ENCODE measurements at places on chromosomes 7 and 10.

DNA sequence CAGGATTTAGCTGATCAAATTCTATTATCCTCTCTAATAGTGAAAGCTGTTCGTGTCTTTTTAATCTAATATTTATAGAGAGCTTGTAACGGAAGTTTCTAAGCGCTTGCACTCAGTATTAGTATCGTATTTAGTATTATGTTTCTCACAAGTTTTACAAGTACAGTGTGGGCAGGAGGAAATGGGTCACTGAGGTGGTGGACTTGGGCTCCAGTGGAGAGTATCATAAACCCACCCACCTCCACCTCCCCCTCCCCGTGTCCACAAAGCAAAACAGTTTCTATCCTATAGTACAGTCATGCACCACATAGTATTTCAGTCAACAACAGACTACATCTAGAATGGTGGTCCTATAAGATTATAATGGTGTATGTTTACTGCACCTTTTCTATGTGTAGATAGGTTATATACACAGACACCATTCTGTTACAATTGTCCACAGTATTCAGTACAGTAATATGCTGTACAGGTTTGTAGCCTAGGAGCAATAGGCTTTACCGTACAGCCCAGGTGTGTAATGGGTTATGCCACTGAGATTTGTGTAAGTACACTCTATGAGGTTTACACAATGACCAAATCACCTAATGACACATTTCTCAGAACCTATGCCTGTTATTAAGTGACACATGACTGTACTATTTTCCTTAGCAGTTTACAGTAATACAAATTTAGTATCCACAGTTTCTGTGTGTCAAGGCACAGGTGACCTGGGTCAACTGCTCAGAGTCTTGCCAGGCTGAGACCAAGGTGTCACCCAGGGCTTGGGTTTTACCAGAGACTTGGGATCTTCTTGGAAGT lies 1021.3 kb upstream of the C7orf33 start:
- no peak for DNase-seq

GRCh38 chr7:13231216-13231615 lies 543.8 kb downstream of the ARL4A start:
- no peak for DNase-seq

DNA sequence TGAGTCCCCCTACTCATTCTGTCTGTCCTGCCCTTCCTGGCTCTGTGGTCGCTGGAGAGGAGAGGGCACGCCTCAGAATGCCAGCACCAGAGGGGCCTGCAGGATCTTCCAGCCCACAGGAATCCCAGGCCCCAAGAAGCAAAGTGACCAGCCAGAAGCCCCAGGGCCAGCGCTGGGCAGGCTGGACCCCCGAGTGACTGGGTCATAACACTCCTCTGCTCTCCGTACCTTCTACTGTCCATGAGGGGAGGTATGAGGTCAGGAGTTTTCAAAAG lies 102.6 kb upstream of the GPR26 start:
- DNase-seq = no peak

GRCh38 chr10:116526219-116526618 lies 19.5 kb upstream of the PNLIP start:
- no peak for DNase-seq

- DNase-seq = no peak
These were observed 4.0 kb downstream of the MAFK start for GRCh38 chr7:1534330-1535099.

DNA sequence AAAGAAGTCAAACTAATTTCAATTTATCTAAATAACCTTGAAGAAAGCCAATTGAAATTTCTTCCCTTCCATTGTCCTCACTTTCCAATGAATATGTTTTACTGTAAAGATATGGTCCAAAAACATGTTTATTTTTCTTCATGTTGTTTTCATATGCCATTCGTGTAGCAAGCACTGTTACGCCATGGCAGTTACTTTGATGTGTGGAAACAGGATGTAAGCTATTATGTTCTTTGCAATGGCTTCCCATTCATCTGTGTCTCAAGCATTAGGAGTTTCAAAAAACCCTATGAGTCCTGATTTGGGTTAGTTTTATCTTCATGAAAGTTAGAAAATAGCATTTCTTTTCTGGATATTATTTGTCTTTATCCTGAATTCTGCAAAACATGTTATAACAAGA lies 31.0 kb downstream of the GPR141 start:
- DNase-seq = no peak

- peak; percentile 71 for DNase-seq
These were observed 25.0 kb upstream of the FZD1 start for GRCh38 chr7:91239171-91239604.

DNA sequence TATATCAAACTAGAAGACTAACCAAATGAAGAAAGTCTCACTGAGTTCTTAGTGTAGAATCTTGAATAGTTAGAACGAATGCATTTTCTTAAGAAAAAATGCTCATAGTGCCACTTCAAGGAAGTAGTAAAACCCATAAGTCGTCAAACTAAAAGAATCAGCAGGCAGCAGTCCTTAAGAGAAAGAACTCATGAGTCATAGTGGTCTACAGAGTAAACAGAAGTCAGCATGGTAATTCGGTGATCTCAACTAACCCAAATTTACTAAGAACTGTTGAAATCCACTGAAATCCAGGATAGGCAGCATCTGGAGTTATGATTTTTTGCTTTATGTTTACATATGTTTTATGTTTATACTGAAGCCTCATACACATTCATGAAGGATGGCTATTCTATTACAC lies 256.2 kb downstream of the LHFPL3 start:
- DNase-seq = no peak

DNA sequence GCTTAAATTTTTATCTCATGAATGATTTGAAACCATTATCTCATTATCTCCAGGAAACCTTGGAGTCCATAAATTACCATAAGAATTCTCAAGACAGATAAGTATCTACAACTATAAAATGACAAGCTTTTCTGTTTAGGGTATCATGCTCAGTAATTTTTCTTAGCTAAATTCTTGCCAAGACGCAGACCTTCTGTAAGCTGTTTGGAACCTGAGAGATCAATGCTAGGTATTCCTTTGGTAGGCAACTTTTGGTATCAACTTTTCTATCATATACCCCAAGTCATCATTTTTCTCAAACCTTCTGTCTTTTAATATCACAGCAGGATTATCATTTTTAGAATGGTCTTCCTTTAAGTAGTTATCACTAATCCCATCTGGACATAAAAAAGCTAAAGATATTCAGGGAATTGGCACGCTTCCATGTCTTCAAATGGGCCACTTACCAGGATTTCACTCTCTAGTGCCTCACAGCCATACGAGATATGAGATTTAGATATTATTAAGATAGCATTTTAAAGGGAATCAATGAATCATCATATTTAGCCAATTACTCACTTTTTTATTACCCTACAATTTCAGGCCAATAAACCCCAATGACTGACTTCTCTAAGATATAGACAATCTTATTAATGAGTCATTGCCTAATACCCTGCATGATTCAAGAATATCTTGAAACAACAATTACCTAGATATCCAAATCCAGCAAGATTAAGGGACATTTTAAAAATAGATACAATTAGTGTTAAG lies 544.1 kb downstream of the HTR7 start:
- DNase-seq = no peak

DNA sequence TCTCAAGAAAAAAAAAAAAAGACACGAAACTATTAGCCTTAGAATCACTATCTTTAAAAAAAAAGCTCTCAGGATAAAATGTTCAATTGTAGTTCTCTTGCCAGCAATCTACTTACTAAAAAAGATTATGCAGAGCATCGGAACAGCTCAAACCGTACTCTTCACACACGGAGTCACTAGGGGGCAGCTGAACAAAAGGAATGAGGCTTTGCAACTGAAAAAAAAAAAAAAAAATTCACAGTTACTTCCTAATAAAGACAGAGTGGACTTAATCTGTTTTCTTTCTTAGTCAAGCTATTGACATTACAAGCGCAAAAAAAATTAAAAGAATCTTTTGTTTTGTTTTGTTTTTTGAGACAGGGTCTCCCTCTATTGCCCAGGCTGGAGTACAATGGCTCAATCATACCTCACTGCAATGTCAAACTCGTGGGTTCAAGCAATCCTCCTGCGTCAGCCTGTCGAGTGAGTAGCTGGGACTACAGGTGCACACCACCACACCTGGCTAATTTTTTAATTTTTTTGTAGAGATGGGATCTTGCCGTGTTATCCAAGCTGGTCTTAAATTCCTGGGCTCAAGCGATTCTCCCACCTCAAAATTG lies 11.5 kb downstream of the PMS2 start:
- peak; percentile 79 for DNase-seq

- no peak for DNase-seq
These were observed 32.7 kb upstream of the SH2B2 start for GRCh38 chr7:102253973-102254370.

DNA sequence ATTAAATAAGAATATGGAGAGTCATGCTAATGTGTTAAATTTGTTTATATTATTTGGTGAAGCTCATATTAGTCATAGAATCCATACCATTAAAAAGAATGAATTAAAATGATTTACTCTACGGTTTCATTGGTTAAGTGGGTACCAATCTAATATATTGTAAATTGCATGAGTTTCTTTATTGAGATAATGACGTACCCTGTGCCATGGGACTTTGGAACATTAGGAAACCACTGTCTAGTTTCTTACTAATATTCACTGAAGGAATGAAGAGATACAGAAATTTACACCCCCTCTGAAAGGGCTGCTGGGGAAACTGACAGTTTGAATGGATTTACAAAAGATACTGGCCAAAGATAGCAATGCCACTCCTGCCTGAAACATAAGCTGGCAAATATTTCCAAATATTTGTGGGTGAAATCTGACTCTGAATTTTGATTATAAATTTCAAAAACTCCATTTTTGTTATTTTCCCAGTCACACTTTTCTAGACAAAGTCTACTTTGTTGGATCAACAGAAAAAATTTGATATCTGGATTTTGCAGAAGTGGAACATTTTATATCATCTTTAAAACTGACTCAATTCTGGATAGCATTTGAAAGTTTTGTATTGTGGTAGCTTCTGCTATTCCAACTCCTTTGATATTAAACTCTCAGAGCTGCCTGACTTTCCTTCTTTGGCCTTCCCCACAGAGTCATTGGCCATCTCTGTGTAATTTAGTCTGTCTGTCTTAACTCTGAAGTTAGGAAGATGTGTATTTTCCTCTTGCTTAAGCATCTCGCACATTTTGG lies 22.3 kb downstream of the MDFIC start:
- no peak for DNase-seq

GRCh38 chr7:32941181-32941580 lies 16.1 kb upstream of the FKBP9 start:
- DNase-seq = no peak

- DNase-seq = no peak
These were observed 114.3 kb downstream of the TBXAS1 start for GRCh38 chr7:139943401-139943800.

DNA sequence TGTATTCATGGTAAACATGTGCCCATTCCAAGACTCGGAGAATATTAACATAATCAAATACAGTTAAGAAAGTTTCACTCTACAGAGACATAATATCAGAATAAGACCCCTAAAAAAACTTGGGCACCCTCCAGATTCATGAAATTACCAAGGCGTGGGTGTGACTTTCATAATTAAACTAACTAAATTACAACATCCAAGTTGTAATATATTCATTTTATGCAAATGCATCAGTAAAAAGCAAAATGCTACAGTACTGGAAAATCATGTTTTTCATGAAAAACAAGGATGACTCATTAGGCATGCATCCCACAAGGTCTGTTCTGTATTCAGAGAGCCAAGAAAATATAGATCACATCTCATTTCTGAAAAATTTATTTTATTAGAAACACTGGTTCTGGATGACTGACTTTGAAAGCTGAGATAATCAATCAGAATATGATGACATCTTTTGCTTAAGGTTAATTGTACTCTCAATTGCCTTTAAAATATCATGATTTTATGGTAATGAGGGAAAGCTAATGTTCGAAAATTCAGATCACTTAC lies 248.8 kb upstream of the SMIM30 start:
- DNase-seq = no peak

DNA sequence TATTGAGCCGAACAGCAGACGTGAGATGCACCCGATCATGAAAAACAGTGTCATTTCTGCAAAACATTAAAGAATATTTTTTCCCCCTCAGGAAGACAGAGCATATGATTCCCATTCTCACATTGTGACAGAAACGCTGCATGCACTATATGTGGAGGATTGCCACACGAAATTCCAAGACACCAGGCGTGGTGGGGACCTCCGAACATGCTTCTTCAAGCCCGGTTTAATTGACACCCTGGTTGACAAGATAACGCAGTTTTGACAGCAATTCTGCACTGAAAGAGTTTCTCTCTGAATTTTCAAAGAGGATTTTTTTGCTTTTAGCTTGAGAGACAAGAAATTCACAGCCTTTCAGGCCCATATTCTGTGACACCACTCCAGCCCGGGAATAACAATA lies 442.8 kb upstream of the NRP1 start:
- no peak for DNase-seq

GRCh38 chr7:44057181-44057848 lies 8.1 kb downstream of the PGAM2 start:
- DNase-seq = no peak

DNA sequence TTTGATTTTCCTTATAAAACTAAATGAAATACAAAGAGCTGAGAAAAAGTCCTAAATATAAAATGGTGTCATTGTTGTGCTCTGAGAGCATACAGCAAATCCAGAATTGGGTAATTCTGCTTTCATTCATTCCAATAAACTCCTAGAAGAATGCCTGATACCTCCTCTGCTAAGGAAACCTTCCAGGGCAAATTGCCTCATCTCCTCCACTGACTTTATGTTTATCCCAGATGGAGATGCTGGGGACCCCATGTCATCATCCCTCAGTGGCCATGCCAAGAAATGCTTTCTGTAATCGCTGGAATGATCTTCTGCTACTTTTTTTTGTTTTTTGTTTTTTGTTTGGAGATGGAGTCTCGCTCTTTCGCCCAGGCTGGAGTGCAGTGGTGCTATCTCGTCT lies 119.3 kb upstream of the PRKCQ start:
- DNase-seq = no peak

DNA sequence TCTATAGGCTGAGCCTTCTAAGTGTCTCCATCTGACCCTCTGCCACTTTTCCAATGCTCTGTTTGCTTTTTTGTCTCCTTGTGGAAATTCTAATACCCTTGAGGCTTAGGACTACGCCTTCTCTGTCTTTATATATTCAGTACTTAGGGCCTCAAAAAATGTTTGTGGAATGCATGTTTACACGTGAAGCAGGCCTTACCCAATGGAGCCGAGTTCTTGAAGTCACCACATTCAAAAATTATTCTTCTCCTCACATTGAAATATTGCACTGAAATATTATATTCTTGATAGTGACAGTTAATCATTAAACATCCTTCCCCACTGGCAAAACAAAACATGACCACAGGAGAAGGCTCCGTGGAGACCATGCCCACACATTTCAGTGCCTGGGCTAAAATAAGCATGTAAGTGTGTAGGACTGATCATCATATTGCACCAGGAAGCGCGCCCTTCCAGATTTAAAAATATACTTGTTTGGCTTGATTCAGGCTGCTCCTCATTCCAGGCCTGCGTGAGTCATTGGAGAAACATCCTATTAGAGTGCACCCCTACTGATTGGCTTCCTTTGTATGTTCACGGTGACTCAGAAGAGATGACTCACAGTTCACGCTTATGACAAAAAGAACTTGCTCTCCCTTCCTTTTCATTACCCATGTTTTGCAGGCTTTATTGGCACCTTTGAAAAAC lies 307.4 kb upstream of the AOAH start:
- peak; percentile 100 for DNase-seq

All from ACHN (cell line).